ENCODE measurements at places on chromosomes 3 and 15.

DNA sequence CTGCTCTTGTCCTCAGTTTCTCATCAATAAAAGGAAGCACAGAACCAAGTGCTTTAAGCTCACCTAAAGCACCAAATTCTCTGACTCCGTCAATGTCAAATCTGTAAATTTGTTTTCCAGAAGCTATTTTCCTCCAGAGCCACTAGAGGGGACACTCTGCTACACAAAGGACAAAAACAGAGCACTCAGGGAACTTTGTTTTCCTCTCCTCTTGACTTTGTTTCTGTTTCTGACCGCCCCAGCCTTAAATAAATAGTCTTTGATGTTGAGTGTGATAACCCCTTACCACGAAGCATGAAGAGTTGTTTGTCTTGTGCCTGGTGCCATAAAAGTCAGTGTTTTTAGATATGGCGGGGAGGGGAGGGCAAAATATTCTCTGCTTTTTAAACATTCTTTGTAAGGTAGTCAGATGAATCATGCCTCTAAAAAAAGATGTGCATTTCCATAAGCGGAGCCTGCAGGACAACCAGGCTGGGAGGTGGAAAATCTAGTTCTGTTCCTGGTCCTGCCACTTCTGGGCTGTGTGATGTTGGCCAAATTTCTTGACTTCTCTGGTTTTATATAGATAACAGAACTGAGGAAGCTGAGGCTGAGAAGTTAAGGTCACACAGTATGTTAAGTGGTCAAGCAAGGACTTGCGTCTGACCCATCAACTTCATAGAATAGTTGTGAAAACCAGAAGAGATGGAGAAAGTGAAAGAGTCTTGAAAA lies 7.3 kb upstream of the ZBTB38 start:
- DNase-seq = no peak

DNA sequence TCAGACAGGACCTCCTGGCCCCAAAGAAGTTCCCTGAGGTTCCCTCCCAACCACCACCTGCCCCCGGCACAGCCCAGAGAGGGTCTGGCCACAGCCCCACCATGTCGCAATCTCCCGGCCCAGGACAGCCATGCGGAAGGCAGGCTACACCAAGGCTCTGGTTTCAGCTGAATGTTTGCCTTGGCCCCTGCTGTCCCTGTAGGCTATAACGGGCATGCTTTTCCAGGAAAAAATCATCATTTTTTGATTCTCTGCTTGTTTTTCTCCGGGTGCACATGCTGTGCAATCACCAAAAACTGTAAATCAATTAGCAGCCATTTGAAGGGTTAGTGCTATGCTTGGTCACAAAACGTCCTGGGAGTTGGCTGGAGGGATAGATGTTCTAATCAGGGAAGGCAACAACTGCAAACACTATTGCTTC lies 142.7 kb upstream of the IGF1R start:
- DNase-seq = no peak

DNA sequence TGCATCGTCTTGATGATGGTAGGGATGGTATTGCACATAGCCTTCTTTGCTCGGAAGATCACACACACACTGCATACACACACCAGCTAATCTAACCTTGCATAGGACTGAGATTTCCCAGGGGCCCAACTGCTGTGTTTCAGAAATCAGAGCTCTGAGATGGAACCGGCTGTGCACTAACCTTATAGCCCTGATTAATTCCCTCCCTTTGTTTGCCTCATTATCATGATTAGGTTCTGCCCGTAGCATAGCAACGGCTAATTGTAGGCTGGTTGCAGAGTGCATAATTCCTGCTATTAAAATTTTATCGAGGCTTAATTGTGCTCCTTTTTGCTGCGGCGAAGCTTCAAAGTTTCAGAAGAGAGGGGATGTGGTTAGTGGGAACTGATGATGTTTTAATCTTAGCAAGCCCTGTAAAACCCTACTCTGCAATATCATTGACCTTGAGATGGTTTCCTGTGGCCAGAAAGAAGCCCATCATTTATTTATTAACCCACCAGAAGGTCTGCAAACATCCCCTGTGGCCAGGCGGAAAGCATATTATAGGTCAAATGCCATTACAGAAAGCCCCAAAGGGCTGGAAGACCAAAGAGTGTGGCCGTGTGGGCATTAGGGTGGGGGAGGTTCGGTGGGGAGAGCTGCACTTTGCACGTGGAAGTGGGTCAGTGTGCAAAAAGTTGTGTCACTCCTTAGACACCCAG lies 56.2 kb upstream of the GLCE start:
- no peak for DNase-seq

DNA sequence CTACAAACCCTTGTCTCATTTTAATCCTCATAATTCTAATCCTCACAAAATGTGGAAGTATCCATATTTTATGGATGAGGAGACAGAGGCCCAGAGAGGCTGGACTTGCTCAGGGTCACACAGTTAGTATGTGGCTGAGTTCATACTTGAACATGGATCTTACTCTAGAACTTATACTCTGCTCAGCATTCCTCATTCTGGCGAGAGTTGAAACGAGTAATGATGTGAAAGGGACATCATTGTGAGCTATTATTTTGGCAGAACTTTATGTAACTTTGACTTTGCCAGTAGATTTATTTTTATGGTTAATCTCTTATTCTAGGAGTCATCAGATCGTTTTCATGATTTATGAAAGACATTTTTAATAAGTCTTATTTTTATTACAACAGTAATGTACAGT lies 17.5 kb downstream of the AKAP13 start:
- DNase-seq = no peak

DNA sequence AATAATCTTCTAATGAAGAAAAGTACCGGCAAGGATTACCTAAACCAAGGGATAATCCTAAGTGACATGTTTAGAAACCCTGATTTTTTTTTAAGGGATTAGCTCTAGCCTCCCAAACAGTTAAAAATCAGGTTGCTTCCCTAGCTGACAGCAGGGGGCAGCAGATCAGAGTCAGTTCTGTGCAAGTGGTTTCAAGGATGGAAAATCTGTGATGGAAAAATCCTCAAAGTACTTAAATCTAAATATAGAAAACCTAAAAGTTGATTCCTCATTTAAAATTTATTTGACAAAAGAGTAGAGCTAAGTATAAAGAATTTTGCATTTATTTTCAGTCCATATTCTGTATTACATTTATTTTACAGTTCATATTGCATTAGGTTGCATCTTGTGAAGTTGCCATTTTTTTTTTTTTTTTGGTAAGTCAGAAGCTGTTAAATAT lies 107.6 kb downstream of the PEX5L start:
- no peak for DNase-seq

- no peak for DNase-seq
These were observed 60.3 kb upstream of the PPP2R3A start for GRCh38 chr3:135905058-135905724.

GRCh38 chr3:82087958-82088357 lies 326.5 kb upstream of the GBE1 start:
- no peak for DNase-seq

DNA sequence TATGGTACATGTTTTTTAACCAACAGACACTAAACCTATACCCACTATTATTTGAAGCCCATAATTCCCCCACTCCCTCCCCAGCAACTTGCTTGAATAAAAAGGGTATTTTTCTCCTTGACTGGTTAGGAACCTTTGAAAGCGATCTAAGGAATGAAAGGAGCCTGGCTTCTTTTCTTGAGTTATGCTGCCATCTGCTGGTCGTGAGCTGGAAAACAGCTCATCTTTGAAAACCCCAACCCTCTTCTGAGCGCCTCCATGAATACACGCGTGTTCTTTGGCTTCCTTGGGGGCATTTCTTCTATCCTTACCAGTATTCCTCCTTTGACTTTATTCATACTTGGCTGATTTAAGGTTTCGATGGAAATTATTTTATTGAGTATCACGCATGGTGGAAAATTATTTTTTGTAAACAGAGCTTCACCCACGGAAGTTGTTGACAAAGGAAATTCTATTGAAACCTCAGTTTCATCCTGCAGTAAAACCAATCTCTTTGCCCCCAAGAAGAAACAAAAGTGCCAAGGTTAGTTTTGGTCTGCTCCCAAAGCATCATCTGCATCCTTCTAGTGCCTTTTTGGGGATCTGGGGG lies 171.6 kb downstream of the SV2B start:
- DNase-seq = no peak
